ENCODE measurements at places on chromosomes 5 and 9.

DNA sequence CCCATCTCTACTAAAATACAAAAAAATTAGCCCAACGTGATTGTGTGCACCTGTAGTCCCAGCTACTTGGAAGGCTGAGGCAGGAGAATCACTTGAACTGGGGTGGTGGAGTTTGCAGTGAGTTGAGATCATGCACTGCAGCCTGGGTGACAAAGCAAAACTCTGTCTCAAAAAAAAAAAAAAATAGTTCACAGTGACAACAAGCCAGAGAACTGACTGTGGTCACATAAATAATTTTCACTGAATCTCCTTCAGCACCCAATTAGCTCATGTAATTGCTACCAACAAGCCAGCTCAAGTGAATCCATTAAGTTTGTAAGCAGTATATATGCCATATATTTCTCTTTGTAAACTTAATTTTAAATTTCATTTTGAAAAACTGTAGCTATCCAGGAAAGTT lies 14.5 kb upstream of the AFAP1L1 start:
- no peak for ATAC-seq

GRCh38 chr5:79685627-79686026 lies 4.0 kb upstream of the CMYA5 start:
- no peak for ATAC-seq

DNA sequence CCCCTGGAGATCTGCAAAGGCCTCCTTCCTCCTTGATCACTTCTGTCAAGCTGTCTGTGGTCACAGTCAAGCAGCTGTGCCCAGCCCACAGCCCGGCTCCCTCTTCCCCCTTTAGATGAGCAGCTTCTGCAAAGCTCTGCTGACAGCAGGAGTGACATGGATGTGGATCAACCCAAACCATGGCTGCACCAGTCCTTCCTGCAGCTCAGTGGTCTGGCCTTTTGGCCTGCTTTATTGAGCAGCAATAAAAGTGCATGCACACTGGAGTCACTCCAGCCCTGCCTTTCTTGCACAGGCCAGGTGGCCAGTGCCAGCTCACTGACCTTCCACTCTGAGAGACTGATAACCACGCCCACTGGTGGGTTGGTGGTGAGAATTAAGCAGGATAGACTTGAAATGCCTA lies 91.3 kb upstream of the OTULINL start:
- ATAC-seq: no peak

DNA sequence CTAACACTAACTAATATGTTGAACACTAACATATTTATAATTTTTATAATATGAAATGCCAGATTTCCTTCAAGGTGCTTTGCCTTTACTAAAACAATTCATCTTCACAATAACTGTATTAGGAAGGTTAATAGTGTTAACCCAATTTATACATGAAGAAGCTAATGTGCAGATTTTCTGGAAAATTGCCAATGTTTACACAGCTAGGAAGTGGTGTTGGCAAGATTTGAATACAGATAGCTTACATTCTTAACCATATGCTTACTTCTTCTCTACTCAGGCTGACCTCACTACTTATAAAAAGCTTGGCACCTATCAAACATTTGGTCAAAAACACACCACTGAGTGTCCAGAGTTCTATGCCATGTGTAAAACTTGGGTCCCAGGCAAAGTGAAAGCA lies 445.4 kb upstream of the ITGA1 start:
- ATAC-seq: no peak

DNA sequence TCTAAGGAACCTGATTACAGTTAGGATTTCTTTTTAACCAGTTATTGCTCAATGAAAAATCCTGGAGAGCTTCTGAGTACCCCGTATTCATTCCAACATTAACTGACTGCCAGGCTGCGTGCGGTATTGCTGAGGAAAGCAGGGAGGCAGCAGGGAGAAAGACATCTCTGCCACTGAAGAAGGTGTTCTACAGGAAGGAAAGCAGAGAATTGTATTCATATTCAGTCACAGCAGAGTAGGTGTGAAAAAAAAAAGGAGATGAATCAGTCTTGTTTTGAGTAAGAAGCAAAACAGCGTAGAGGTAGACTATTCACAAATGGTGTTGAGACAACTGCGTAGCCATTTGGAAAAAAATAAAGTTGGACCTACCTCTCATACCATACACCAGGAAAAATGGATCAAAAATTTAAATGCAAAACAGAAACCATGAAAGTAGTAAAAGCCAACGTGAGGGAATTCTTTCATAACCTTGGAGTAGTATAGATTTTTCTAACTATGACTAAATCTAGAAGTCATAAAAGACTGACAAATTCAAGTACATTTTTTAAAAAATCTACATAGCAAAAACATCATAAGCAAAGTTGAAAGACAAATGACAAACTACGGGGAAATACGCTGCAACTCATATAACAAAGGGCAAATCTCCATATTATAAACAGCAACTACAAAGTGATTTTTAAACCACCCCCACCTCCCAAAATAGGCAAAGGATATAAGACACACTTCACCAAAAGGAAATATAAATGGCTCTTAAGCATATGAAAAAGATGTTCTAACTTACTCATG lies 9.9 kb upstream of the NR4A3 start:
- ATAC-seq: no peak

DNA sequence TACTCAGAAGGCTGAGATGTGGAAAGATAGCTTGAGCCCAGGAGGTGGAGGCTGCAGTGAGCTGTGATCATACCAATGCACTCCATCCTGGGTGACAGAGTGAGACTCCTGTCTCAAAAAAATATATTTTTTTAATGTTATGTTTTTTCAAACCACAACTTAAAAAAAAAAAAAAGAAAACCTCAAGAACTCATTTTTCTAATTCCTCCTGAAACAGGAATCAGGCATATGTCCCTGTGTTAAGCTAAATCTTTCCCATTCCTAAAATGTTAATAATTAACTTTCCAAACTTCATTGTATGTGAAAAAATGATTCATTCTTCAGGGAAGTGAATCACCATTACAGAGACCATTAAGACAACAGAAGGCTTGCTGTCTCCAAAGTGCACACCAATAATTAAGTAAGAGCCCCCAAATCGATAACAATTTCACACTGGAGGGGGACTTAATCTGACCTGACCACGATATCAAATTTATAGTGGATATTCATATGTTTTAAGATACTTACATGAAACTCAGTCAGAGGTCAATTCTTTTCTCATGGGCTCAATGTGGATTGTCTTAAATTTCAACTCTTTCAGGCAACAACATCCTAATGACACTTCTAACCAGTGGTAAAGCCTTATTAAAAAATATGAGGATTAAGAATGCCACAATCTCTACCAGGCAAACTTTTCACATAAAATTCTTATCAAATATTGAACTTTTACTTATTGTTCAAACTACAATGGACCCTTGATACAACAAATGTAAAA lies 5.2 kb downstream of the CEMIP2 start:
- ATAC-seq: peak; percentile 33

GRCh38 chr5:151196556-151197290 lies 27.2 kb downstream of the CCDC69 start:
- no peak for ATAC-seq

- no peak for ATAC-seq
These were observed 15.4 kb upstream of the PTGS1 start for GRCh38 chr9:122355336-122355875.
